Activated naive CD4-positive, alpha-beta T cell (primary cell): ENCODE measurements at places on chromosomes 5 and 9.

DNA sequence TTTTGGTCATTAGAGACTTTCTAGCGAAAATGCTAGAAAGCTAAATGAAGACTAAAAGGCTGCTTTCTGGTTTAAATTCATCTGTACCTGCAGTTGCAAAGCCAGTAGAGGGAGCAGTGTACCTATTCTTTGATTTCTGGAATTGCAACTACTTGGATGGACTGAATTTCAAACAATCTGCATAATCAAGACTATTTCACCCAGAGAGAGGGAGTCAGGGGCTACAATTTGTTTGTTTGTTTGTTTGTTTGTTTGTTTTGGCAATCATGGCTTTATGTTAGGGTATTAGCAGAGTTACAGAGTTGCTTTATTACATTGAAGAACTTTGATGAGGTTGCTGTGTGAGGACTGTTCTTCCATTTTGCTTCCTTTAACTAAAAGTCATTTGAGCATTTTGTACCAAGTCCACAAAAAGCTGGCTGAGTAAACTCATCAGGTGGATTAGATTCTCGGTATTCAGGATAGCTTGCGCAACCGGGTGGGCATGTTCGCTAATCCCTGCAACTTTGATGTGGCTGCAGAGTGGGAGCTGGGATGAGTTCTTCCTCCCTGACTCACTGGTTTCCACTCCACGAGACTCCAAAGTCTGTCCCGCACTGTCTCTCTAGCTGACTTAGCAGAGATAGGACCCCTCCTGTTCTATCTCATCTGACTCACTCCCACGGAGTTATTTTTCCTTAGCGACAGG is 80.0 kb upstream of the TUT7 start:
- DNase-seq: no peak

GRCh38 chr9:4430432-4431261 is 59.6 kb upstream of the SLC1A1 start:
- no peak for DNase-seq

GRCh38 chr5:115580941-115581340 is 21.3 kb downstream of the TICAM2 start:
- no peak for DNase-seq

DNA sequence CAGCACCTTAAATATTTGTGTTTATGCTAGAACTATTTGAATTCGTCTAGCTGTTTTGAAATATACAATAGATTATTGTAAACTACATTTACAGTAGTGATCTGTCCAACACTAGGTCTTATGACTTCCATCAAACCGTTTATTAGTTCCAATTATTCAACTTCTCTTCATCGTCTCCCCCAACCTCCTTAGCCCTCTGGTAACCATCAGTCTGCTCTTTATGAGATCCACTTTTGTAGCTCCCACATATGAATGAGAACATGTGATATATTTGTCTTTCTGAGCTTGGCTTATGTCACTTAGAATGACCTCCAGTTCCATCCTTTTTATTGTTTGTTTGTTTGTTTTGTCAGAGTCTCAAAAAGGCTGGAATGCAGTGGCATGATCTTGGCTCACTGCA is 11.8 kb downstream of the DMXL1 start:
- DNase-seq: no peak

- DNase-seq: no peak
Measured at GRCh38 chr5:54440456-54440893, 15.0 kb upstream of the HSPB3 start.

- no peak for DNase-seq
Measured at GRCh38 chr5:172123269-172123692, 64.7 kb downstream of the STK10 start.

- no peak for DNase-seq
Measured at GRCh38 chr5:148372893-148373292, 10.9 kb upstream of the FBXO38 start.

- no peak for DNase-seq
Measured at GRCh38 chr5:172473427-172473826, 19.1 kb upstream of the SH3PXD2B start.

DNA sequence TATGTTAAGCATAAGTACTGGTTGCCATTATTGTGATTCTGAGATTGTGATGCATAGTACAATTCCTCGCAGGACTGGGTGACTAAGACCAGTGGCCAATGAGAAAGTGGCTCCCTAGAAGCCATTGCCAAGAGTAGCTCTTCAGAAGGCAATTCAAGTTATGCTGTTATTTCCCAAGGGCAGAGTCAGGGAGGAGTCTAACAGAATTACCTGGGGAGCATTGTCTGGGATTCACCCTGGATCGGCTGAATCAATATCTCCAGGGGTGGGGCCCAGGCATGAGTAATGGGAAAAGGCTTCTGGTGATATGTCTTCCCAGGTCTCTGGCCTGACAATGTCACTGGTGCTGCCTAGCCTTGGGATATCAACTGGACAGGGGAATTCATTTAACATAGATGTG is 10.9 kb upstream of the ARHGEF28 start:
- no peak for DNase-seq

GRCh38 chr5:43281840-43282658 is 31.2 kb downstream of the HMGCS1 start:
- DNase-seq: no peak

- no peak for DNase-seq
Measured at GRCh38 chr5:128491291-128491690, 46.8 kb downstream of the FBN2 start.

- DNase-seq: no peak
Measured at GRCh38 chr5:79301046-79301712, 65.2 kb downstream of the JMY start.

- no peak for DNase-seq
Measured at GRCh38 chr5:115170929-115171510, 1.3 kb upstream of the TRIM36 start.

- no peak for DNase-seq
Measured at GRCh38 chr9:91867740-91868139, 82.3 kb downstream of the ROR2 start.

GRCh38 chr9:112286926-112287325 is 46.5 kb downstream of the PTBP3 start:
- DNase-seq: no peak

DNA sequence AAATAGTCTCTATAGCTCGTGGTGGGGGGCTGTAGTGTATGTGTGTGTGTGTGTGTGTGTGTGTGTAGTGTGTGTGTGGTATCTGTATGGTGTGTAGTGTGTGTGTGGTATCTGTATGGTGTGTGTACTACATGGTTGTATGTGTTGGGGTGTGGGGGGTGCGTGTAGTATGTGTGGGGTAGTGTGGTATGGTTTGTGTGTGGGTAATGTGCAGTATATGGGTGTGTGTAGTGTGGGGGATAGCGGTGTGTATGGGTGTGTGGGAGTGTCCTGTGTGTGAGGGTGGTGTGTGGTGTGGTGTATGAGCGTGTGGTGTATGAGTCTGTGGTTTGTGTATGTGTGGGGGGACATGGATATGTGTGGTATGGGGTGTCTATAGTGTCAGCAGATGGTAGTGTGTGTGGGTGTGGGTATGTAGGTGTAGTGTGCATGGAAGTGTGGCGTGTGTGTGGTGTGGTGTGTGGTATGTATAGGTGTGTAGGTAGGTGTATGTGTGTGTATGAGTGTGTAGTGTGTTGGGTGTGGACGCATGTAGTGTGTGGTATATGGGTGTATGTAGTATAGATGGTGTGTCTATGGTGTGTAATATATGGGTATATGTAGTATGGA is 145.8 kb upstream of the IQGAP2 start:
- no peak for DNase-seq
